T-helper 22 cell (primary cell): ENCODE measurements at places on chromosomes 4 and X.

DNA sequence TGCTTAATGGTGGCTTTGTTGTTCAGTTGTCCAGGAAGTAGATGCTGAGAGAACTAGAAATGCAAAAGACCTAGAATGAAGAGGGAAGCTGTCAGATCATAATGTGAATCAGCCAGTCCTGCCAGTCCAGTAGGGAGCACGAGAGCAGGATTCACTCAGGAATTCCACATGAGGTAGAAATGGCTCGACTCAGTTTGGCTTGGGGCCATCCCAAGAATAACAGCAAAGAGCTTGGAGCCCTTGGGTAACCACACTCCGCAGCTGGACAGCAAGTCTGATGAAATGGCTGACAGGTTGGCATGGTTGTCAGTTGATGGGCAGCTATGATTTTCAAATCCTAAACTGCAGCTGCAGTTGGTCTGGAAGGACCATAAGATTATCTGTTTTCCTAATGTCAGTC lies 44.5 kb upstream of the WDR1 start:
- no peak for DNase-seq

GRCh38 chr4:40322811-40323210 lies 12.3 kb upstream of the CHRNA9 start:
- no peak for DNase-seq

DNA sequence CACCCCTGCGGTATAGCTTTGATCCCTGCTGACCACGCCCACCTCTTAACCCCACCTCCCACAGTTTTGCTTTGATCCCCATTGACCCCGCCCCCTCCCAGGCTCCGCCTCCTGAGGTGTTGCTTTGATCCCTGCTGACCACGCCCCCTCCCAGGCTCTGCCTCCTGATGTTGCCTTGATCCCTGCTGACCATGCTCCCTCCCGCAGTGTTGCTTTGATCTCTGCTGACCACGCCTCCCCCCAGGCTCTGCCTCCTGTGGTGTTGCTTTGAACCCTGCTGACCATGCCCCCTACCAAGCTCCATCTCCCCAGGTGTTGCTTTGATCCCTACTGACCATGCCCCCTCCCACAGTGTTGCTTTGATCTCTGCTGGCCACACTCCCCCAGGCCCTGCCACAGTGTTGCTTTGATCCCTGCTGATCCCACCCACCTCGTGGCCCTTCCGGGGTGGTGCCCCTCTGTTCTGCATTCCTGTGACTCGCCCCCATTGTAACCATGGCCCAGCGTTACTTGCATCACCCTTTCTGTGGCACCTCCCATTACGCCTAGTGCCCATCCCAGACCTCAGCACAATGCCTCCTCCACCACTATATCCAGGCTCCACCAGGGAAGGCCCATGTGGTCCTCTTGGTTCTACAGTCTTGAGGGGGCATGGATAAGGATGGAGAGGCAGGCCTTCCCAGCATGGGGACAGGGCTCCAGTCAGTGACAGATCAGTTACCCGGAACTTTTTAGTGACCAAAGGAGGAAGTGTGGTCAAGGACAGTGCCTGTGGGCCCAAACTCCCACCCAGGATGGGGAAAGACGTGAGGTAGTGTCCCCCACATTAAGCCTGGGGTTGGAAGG lies 70.8 kb downstream of the ADRA2C start:
- no peak for DNase-seq

GRCh38 chr4:80062527-80062926 lies 10.5 kb downstream of the ANTXR2 start:
- DNase-seq: no peak

DNA sequence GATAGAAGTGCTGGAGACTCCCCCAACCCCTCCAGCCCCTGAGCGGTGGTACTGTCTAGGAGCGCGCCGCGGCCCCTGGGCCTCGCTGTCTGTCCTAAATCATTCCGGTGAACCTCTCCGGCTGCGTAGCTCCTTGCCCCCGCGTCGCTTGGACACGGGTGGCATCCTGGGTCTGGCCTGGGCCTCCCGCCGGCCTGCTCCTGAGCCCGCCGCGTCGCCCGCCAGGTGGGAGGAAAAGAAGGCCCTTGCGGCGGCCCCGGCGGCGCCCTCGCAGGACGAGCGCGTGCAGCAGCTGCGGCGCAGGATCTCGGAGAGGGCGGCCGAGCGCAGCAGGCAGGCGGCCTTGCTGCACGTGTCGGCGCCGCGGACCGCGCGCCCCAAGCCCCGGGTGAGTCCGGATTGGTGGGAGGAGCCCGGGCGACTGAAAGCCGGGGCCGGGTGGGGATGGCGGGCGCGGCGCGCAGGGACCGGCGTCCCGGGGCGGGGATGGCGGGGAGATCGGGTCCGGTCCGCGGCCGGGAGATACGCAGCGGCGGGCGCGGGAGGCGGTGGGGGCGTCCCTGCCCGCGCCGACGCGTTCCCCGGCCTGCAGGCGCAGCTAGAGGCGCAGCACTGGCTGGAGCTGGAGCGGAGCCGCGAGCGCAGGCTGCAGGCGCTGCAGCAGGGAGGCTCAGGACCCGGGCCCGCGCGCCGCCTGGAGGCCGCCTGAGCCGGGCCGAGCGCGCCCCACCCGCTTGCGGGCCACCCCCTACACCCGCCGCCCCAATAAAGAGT lies 6.5 kb upstream of the RNF4 start:
- peak; percentile 42 for DNase-seq

DNA sequence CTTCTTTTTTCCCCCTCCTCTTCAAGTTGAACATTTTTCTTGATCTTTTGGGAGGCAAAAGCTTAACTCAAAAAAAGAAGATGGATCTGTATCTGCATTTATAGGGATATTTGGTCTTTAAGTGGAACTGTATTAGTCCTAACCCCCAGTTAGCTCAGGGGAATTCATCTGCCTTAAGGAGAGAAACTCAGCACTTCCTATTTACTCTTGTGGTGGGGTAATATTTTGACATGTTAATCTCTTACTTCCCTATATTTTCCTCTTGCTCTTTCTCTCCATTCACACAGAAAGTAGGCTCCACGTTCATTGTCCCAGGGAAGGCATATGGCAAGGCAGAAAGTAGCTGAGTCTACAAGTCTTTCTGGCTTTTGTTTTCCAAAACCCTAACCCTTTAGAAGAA lies 5.3 kb downstream of the LRRC66 start:
- DNase-seq: no peak

- DNase-seq: no peak
Measured at GRCh38 chrX:46200413-46200812, 344.8 kb downstream of the ZNF674 start.

GRCh38 chr4:32499171-32499570 lies 1779.0 kb downstream of the PCDH7 start:
- DNase-seq: no peak

DNA sequence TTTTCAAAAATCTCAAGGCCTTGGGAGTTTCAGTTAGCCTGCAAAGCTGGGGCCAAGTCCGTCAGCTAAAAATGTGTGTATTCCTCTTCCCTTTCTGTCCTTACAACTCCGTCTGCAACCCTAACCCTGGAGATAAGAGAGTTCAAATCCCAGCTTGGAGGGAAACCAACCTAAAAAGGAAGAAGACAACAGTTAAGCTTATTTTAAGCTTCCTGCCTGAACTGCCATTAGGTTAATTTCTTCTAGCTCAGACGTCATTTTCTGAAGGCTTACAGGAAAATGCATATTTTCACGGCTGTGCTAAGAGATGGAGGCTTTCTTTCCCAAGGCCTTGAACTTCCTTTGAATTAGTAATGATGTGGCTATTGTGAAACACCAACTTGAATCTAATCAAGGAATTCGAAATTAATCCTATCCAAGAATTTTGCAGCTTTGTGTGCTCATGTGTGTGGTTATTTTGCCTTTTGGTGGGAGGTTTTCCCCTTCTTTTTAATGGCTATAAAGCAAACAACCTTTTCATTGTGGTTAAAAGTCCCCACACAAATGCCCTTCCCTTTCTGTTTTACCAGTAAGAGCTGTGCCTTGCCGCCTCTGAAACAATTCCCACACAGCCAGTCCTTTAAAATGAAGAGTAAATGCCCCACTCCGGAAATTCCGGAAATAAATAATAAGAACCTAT lies 103.5 kb downstream of the IRF2 start:
- DNase-seq: no peak

DNA sequence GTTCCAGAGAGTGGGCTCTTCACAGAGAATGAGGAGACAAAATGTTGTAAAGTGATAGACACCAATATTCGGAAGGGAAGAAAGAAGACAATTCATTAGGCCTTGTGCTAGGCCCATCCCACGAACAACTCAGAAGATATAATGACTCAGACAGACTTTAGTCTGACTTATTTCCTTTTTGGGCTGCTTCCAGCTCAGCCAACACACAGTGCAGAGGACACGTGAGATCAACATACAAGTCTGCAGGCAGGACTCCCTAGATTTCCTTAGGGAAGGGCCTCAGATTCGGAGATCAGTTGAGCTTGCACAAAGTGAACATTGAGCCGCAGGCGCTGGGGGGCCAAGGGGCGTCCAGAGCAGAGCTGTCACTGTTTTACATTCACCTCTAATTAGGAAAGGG lies 290.7 kb upstream of the TENM3 start:
- no peak for DNase-seq

- DNase-seq: no peak
Measured at GRCh38 chrX:119247702-119248101, 11.6 kb downstream of the PGRMC1 start.

GRCh38 chrX:13836575-13836974 lies 19.7 kb upstream of the GPM6B start:
- no peak for DNase-seq

GRCh38 chrX:34371754-34372153 lies 239.6 kb upstream of the FAM47A start:
- DNase-seq: no peak

DNA sequence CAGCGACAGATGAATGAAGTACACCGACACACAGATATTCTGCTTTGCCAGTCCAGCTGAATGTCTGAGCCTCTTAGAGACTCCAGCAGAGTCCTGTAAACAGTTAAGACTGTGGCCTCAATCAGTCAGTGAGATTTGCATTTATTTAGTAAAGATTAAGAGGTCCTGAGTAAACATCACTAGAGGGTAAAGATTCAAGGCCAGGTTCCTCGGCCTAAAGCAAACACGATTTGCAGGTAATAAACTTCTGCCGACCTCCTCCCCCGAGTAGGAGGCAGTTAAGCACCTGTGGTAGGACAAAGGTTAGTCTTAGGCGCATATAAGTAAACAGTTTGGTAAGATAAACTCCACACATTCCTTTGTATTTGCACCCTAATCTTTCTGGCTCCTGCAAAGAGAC lies 99.6 kb downstream of the CFAP47 start:
- no peak for DNase-seq

- DNase-seq: no peak
Measured at GRCh38 chr4:45648846-45649245, 475.0 kb downstream of the GABRG1 start.

GRCh38 chr4:32488690-32489089 lies 1768.5 kb downstream of the PCDH7 start:
- no peak for DNase-seq

DNA sequence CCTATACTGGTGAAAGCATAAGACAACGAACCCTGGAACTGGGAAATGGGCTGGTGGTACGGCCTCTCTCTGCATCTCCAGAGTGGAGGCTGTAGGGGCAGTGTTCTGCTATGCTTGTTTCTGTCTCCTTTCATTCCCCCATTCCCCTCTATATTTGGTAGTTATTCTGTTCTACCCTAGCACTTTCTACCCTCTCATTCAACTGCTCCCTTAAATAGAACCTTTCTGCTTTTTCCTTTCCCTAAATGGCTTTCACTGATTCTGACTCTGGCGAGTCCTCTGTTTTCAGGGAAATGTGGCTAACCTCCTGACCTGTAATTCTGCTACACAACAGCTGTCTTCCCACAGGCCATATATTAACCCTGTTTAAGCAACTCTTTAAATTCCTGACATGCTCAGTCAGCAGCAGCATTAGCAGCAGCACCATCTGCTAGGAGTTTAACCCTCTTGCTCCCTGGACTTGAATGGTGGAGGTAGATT lies 94.2 kb downstream of the CXCL13 start:
- DNase-seq: no peak

DNA sequence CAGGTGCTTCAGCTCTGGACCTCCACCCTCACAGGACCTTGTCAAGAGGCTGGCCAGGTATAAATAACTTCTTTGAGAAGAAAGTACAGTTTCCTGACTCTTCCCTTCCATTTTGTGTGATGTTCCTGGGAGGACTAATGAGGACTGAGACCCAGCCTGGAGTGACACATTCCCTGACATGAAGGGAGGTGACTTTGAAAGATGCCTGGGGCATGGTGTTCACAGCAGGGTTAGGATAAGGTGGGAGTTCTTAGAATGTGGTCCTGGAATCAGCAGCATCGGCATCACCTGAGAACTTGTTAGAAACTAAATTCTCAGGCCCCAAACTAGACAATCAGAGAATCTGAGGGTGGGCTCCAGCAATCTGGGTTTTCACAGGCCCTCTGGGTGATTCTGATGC lies 224.9 kb upstream of the BOD1L1 start:
- DNase-seq: no peak

DNA sequence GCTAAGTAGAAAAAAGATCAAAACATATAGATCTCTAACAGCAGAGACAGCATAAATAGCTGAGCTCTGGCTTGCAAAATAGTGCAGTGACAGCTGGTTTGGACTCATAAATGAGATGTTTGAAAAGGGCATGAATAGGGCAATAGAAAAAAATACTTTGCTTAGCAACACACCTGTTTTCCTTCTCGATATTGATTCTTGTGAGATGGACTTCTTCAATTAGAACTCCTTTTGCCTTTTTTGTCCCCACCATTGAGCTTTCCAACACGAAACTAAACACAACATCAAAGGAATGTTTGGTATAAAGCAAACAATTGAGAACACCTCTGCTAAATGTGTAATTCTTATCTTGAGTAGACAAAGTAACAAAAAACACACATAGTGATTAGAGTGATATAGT lies 726.3 kb downstream of the RAPGEF2 start:
- no peak for DNase-seq

DNA sequence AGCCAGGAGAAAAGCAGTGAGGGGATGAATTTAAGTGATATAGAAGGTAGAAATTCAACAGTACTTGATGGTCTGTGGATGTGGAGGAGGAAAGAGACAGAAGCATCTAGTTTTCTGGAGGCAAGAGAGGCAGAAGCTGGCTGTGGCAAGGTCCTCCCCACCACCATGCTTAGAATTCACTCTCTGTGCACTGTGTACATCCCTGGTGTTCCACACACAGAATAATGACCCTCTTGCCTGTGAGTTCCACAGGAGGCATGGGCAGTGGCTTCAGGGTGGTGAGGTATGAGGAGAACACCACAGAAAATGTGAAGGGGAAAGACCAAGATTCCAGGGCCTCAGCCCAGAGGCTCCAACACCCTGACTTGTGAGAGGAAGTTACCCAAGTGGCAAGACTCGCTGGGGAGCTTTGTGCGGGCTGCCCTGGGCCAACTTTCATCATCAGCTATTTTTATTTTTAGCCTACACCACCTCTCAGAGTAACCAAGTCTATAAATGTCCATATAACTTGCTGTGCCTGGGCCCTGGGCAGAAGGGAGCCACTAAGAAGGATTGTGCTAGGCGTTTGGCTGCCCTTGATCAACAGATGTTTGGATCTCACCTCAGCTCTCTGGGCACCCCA lies 7.8 kb upstream of the INTS6L start:
- no peak for DNase-seq

- DNase-seq: no peak
Measured at GRCh38 chrX:27446423-27446822, 16.7 kb downstream of the PPP4R3C start.
